ACHN (cell line): ENCODE measurements at places on chromosomes 7 and 10.

DNA sequence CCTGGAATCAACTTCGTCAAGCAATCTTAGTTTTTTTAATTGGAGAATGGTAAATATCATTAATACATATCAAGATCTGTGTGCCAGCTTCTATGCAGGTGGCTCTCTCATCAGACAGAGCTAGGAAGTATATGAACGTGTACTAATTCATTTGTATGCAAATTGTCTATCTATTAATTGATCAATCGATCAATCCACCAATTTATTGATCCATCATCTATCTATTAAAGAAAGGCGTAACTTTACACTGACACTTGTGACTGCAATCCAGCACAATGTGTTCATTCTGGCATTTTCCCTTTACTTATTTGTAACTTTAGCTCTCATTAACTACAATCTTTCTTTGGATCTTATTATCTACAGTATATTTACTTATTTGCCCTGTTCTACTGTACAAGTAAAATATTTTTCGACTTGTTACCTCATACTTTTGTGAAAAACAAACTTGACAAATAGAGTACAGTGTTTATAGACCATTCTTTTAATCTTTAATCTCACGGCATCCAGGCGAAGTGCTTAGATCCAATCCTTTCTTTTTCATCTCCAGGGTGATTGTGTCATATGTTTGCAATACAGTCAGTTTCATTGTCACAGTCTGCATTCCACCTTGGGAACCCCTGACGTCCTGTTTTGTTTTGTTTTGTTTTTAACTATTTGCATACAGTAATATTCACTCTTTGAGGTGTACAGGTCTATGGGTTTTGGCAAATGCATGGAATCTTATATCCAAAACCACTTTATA lies 22.0 kb upstream of the GHRHR start:
- DNase-seq: no peak

GRCh38 chr7:137962491-137962874 lies 39.4 kb downstream of the CREB3L2 start:
- DNase-seq: no peak

GRCh38 chr10:98446151-98446660 lies 529 bp downstream of the HPS1 start:
- DNase-seq: no peak

DNA sequence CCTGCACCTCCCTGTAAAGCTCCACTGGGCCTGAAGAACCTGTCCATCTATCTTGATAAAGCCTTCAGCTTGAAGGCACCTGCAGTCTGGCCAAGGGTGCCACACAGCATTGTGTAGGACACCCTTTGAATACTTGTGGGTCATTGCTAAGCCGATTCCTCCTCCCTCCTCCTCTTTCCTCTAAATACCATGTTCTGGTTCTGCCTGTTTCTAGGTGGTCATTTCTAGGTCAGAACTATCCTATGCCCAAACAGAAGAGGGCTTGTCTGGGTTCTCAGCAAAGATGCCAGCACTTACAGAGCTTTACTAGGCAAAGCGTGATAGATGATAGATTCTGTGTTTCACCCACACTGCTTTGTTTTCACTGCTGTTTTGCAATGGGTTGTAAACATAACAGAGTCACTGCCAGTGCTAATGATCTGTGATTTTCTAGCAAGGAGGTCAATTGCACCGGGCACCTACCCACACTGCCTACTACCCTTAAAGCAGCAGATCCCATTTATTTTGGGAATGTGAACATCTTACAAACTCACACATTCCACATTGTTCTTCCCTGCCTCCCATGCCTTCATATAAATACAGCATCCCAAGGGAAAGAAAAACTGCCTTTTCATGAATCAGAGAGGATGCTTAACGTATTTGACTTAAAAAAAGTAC lies 279.1 kb upstream of the PITRM1 start:
- DNase-seq: no peak

DNA sequence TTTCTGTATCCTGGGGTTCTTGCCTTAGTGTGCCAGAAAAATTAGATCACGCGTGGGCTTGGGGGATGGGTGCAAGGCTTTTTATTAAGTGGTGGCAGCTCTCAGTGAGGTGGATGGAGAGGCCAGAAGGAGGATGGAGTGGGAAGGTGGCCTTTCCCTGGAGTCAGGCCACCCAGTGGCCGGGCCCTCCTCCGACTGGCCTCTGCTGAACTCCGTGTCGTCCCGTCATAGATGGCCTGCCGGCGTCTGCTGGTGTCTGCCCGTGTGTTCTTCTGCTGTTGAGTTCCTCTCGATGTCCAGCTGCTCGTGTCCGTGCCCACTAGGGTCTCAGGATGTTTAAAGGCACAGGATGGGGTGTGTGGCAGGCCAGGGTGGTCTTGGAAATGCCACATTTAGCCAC lies 4.0 kb upstream of the ZNF746 start:
- no peak for DNase-seq

DNA sequence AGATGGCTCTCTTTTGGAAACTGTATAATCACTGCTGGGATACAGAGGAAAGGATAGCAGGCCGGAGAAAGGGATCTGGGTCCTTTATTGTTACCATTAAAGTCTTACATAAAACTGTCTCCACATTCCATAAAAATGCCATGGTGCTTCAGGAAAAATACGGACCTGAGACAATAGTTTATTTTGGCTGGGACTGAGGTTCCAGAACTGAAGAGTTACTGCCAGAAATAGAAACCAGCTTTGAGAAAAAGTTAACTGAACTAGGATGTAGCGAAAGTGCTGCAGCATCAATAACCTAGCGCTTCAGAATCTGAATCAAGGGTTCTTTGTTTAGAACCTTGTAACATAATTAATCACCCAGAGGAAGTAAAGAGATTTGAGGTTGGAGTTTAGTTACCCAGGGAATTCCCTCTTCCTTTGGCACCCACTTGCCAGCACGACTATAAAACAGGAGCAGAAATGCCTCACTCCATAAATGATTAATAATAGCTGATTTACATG lies 38.0 kb downstream of the MEOX2 start:
- no peak for DNase-seq

DNA sequence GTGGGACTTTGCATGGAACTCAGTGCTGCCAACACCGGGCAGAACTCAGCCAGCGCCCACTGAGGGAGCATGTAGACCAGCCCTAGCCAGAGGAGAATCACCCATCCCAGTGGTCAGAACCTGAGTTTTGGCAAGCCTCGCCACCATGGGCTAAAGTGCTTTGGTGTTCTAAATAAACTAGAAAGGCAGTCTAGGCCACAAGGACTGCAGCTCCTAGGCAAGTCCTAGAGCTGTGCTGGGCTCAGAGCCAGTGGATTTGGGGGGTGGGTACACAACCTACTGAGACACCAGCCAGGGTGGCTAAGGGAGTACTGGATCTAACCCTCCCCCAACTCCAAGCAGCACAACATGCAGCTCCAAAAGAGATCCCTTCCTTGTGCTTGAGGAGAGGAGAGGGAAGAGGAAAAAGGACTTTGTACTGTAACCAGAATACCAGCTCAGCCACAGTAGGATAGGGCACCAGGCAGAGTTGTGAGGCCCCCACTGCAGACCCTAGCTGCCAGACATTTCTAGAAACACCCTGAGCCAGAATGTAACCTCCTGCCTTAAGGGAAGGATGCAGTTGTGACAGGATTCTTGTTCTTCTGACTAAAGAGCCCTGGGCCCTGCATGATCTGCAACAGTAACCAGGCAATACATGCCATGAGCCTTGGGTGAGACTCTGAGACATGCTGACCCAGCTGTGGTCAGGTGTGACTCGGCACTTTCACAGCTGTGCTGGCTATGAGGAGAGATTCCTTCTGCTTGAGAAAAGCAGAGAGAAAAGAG lies 24.4 kb downstream of the GSDME start:
- DNase-seq: peak; percentile 69

- no peak for DNase-seq
Observed at GRCh38 chr7:8516976-8517375, 83.6 kb downstream of the NXPH1 start.

DNA sequence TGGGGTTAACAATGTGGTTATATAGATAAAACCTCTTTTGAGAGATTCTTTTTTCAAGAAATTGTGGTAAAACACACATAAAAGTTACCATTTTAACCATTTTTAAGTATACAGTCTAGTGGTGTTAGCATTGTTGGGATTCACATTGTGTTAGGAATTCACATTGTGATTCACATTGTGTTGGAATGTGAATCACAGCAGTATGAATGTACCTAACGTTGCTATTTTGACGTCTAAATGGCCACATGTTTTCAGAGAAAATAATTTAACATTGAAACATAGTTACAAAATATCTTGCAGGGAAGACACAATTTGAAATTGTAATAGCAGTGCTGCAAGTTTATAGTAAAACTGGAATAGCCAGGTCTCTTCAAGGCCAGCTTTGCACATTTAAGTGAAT lies 129.0 kb downstream of the BICC1 start:
- peak; percentile 41 for DNase-seq

DNA sequence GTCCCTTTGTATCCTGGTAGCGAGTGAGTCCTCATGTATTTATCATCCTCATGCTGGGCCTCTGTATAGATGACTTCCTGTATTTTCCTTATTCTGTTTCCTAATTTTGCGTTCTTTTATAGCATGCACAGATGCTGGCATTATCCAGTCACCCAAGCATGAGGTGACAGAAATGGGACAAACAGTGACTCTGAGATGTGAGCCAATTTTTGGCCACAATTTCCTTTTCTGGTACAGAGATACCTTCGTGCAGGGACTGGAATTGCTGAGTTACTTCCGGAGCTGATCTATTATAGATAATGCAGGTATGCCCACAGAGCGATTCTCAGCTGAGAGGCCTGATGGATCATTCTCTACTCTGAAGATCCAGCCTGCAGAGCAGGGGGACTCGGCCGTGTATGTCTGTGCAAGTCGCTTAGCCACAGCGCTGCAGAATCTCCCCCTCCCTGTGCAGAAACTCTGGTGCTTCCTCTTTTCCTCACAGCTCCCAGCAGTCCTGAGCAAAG lies 183.1 kb upstream of the PRSS58 start:
- DNase-seq: no peak

GRCh38 chr7:42493436-42494198 lies 256.6 kb upstream of the GLI3 start:
- peak; percentile 90 for DNase-seq

- DNase-seq: peak; percentile 70
Observed at GRCh38 chr7:103989785-103990767, 618 bp upstream of the RELN start.

GRCh38 chr7:93442478-93443224 lies 131.9 kb downstream of the CALCR start:
- peak; percentile 67 for DNase-seq

DNA sequence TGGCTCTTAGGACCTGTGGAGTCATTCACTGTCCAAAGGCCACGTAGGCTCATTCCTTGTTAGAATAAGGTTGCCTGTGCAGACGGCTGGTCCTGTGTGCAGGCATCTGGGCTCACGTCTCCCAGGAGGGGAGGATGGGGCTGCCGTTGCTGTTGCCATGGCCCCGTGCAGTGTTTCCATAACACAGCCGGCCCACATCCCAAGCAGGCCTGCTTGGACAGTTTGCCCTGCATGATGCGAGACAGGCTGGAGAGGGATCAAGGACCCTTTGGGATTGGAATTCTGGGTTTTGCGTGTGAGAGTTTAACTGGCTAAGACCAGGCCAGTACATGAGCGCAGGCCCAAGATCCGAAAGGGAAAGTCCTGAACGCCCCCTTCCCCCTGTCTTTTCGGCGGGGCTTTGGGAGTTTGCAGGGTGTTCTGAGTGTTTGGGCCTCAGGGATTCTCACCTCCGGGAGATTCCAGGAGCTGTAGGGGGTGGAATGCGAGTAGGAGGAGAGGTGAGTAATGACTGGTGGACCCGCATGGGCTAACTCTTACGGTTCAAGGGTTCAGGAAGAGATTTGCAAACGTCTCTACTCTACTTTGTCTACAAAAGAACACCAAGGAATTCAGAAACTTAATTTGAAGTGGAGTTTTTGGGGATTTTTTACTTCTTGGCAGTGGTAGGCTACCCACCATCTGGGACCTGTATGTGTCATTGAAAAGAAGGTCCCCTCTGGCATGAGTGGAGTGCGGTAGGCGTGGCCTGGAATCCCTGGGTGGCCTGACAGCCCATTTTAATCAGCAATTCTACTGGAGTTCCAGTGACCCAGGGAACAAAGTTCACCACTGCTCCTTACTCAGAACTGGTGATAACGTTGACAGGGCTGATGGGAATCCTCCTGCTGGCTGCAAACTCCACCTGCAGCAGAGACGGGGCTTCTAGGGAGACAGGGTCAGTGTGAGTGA lies 125.4 kb downstream of the ITIH5 start:
- DNase-seq: peak; percentile 68

DNA sequence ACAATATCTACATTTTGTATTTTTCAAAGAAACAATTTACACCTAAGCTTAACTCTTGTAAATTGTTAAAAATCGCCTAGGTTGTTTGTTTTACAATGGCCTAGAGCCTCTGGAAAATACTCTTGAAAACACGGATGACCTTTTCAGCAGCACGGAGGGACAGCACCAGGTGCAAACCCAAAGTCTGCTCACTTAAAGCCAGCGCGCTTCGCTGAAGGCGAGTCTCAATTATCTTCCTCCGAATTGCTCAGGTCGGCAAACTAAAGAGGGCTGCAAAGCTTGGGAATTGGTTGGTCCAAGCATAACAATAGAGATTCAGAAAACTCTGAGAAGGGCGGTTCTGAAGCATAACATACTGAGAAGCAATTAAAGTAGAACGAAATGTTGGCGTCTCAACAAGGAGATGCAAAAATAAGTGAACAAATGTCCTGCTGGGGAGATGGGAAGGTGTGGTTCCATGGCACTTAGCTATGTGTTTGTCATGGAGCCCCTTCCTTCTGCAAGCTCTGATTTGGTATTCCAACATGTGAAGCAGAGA lies 139.9 kb upstream of the PITRM1 start:
- DNase-seq: no peak

DNA sequence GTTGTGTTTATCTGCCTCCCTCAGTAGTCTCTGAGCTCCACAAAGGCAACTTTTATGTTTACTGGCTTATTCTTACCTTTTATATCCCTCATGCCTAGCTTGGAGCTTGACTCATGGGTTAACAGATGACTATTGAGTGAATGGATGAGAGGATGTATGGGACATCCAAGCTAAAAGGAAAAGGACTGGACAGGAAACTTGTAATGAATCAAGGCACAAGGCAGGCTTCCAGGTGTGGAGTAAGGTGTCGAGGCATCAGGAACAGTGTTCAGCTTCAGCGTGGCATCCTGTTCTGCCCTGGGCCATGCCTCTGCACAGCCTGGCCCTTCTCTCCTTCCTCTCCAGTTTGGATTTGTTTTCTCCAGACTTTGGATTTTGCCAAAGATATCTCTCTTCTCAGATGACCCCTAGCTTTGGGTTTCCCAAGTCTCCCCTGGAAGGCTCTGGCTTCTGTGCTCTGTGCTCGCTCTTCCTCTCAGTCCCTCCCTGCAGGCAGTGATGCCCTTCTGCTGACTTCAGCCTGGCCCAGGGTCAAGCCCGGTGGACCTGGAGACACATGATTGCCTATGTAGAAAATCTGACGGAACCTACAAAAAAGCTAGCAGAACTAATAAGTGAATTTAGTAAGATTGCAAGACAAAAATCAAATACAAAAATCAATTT lies 367.3 kb downstream of the CXCL12 start:
- DNase-seq: no peak
